ENCODE measurements at places on chromosomes 1 and 21.

DNA sequence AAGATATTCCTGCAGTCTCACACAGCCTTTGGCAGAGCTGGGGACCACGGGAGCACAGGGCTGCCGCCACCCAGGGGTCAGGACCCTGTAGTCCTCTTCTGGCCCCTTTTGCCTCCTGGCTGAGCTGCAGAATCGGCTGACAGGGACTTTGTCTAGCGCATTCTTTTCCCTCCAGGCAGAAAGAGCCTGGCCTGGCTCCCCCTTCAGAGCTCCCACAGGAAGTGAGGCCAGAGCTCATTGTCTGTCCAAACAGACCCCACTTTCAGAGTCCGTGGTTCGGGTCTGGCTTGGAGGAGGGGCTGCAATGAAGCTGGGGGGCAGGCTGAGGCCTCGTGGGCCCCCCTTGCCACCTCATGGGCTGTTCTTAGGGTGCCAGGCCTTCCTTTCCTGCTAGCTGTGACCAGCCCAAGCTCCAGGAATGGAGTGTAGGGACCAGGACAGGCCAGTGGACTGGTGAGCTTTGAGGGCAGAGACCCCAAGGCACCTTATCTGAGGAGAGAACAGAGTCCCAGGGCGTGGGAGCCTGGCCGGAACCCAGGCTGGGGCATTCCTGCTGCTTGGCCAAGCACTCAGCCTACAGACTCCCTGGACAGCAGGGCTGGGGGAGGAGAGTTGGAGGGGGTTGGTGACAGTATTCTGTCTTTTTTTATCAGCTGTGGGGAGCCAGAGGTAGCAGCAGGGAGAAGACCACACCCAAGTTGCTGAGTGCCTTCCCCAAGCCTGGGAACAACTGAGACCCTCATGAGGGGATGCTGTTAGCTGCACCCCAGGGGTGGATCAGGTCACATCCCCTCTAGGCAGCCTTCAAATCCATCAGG lies 4.7 kb downstream of the CELSR2 start:
- no peak for DNase-seq

GRCh38 chr1:203296460-203297073 lies 8.8 kb upstream of the BTG2 start:
- DNase-seq, result no peak

DNA sequence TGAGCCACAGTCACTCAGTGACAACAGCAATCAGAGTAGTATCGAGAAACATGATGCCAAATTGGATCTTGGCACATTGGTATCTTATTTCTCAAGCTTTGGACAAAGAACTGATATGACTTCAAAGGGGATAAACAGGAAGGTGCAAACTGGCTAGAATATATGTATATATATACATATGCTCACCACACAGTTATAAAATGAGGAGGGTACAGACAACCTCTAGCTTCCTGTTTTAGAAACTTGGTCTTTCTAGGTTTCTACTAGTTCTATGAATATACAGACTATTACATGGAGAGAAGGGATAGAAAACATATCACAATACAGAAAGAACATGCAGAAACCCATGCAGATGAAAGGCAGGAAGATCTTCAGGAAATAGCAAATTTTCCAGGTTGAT lies 292.1 kb upstream of the SNX7 start:
- no peak for DNase-seq

DNA sequence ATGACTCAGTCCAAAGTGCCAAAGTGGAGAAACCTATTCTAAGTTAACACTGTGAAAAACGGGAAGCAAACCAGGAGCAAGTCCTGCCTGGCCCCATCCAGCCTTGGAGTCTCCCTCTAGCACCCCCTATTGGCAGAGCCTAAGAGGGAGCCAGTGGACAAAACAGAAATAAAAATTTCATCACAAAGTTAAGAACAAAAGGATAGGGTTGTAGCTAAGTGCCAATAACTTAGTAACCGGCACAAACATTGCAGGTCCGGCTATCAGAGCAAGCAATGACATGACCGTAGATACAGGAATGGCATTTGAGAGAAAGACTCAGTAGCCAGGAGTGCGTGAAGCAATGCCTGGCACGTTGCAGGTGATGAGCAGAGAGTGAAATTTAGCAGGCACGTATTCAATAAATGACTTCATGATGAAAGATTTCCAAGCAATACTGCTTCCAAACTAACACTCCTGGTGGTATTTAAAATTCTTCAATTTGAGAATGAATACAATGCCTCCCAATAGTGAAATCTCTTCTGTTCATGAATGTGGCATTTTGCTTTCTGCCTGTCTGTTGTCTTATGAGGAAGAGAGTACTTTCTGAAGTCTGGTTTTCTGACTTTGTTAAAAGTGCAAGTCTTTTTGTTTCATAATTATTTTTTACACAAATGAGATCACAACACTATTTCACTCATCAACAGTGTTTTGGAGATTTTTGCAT lies 391.0 kb downstream of the OMA1 start:
- DNase-seq, result peak; percentile 15

GRCh38 chr21:41966872-41967621 lies 13.2 kb upstream of the C2CD2 start:
- no peak for DNase-seq

- no peak for DNase-seq
Measured at GRCh38 chr21:36589352-36589971, 109.5 kb upstream of the SIM2 start.

DNA sequence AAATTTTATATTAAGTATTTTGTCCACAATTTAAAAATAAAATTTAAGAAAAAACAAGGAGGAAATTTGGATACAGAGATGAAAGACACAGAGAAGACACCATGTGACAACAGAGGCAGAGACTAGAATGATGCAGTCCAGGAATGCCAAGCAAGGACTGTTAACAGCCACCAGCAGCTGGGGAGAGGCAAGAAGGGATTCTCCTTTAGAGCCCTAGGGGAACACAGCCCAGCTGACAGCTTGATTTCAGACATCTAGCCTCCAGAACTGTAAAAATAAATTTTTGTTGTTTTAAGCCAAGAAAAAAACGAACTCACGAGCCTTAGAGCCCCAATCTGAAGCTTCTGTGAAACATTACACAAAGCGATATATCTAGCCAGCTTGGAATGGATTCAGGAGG lies 198.5 kb downstream of the ZNF648 start:
- no peak for DNase-seq

DNA sequence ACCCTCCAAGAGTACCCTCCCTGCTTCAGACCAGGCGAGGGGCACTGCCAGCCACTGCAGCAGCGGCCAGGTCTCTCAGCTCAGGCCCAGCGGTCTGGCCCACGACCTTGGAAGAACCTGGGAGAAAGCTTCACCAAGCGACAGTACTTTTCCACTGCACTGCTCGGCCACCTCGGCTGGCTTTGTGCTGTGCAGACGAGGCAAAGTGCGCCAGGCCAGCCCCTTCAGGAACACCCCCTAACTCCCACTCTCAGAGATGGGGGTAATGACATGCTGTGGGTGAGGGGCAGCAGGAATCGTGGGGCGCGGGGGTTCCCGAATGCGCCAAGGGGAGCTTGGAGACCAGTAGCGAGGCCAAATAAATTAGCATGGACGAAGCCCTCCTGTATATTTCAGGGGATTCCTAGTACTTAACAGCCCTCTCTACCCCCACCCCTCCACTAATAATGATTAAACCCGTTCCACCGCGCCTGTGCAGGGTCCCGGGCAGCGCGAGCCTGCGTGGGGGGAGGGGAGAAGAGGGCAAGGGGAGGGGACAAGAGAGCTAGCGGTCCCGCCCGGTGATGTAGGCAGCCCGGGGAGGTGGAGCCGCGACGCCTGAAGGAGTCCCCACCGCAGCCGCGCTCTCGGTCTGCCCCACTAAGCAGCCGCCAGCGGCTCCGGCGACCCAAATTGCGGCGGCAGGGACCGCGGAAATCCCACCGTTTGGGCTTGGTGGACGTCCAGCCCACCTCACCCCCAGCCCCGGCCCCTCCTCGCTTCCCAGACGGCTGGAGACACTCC lies at the start of gene FAM43B:
TSS of gene FAM43B (plus strand) at position 629 of the 783 bp plus-strand sequence. CDS start 401 bp downstream, outside the sequence.
- DNase-seq, result peak; percentile 19

- no peak for DNase-seq
Measured at GRCh38 chr1:201471772-201472171, 2.8 kb upstream of the PHLDA3 start.

GRCh38 chr21:33261635-33262034 lies 4.5 kb upstream of the IL10RB start:
- no peak for DNase-seq

GRCh38 chr1:29343476-29343875 lies 107.2 kb downstream of the PTPRU start:
- DNase-seq, result no peak

DNA sequence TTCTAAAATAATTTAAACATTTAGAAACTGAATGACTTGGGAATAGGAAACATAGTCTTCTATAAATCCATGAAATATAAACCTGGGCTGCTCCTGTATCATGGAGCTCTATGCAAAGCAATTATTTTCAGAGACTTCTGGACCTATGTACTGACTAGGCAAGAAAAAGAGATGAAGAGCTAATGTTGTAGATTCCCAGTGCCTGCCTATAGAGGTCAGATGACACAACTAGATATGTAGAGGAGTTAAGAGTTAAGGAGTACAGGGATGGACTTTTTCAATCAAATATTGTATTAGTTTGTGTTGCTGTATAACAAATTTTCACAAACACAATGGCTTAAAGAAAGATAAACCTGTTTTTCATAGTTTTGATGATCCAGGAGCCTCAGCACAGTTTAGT lies 1434.5 kb downstream of the KCNT2 start:
- no peak for DNase-seq

- DNase-seq, result no peak
Measured at GRCh38 chr21:34284666-34285065, 79.1 kb upstream of the KCNE2 start.

GRCh38 chr1:40926441-40926840 lies 53.1 kb upstream of the CTPS1 start:
- DNase-seq, result no peak

DNA sequence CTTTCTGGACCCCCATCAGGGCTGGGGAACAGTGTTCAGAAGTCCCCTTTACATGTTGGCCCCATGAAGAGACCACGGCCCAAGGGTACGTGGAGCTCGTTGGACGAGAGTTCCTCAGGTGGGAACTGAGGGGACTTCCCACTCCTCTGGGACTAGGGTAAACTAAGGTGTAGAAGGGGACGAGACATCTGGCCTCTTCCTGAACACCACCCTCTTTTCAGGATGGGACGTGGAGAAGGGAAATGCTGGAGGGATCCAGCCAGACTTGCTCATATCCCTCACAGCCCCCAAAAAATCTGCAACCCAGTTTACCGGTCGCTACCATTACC lies 2.0 kb downstream of the NAXE start:
- DNase-seq, result no peak

GRCh38 chr1:167056529-167057231 lies 33.5 kb downstream of the GPA33 start:
- DNase-seq, result peak; percentile 42

- no peak for DNase-seq
Measured at GRCh38 chr1:92859400-92860039, 27.7 kb downstream of the RPL5 start.

- DNase-seq, result no peak
Measured at GRCh38 chr1:42461196-42461595, 1.9 kb upstream of the CCDC30 start.

- DNase-seq, result no peak
Measured at GRCh38 chr1:194503209-194503608, 1316.8 kb upstream of the B3GALT2 start.

GRCh38 chr1:229884765-229885164 lies 182.3 kb upstream of the GALNT2 start:
- no peak for DNase-seq

DNA sequence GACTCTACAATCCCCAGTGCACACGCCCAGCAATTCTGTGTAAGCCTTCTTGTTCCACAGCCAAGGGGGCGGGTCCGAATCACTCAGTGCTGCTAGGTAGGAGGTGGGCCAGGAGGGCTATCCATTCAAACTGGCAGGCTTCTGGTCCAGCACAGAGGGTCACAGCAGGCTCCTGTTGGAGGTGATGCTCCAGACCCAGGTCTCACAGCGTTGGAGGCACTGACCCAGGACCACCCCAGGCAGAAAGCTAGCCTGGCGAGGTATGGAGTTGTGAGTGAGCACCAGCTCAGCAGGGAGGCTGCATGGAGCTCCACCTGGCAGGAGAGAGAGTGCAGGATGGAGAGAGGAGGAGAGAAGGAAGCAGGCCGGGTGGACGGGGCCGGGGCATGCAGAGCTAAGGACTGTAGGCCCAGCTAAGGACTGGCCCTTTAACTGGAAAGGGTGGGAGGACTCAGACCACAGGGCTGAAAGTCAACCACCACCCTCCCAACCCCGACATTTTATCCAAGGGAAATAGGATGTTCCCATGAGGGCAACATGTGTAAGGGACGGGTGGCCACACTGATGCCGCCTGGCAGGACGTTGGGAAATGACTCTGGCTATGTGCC lies 38.7 kb downstream of the GPR161 start:
- DNase-seq, result no peak

DNA sequence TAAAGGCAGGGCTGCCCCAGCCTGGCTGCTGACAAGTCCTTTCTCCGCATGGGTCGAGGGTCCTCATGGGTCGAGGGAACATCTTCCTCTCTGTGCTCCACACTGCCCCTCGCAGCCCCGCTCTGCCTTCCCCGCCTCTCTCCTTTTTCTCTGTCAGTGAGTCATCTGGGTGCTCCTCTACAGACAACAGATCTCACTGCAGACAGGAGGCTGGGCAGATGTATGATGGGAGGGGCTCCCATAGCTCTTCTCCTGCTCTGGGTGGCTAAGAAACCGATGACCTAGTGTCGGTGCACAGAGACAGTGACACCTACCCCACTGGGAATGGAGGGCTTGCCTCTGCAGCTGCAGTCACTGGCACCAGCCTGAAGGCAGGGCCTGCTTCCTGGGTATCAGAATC lies 5.5 kb downstream of the KCNA10 start:
- no peak for DNase-seq

DNA sequence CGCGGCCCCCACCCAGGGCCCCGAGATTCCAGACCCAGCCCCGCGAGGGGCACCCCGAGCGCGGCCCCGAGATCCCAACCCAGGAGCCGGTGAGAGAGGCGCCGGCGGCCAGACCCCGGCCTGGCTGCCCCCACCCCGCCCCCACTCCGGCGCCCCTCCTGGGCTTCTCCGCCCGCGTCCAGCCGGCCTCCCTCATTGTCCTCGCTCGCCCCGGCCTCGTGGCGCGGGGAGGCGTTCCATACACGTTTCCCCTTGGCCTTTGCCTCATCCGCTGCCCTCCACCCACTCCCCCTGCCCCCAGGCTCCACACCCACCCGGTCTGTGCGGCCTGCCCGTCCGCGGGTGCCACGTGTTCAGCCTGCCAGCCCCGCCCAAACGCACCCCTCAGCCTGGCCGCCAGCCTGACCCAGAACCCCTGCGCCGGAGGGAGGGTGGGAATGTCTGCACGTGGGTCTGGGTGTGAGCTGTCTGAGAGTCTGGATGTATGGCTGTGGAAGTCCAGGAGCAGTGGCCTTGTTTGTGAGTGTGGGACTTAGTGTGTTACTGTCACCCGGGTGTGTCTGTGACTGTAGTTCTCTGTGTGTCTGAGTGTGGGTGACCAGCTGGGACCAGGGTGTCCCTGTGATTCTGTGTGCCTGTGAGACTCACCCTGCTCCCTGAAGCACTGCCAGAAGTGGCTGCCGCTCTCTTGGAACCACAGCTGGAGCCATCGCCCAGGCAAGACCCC lies 681 bp downstream of the B4GALT2 start:
- no peak for DNase-seq

DNA sequence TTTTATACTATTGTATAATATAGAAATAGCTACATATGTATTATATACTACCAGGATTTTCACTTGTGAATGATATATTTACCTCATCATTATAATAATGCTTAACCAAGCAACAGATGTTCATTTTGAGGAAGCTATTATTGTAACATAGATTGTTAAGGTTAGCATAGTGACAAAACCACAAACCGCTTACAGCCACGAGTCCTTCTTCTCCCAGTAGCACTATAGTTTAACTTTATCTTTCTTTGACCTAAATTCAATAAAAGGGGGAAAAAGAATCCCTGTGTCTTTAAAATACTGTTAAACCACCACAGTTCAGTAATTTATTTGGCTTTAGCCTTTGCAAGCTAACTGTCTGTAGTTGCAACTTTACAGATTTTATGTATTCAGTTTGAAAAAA lies 1039.4 kb upstream of the B3GALT2 start:
- no peak for DNase-seq
